NAMALWA (cell line): ENCODE measurements at places on chromosomes 4 and X.

- DNase-seq: peak; percentile 81
Observed at GRCh38 chr4:143403553-143403820, 66.8 kb downstream of the GAB1 start.

DNA sequence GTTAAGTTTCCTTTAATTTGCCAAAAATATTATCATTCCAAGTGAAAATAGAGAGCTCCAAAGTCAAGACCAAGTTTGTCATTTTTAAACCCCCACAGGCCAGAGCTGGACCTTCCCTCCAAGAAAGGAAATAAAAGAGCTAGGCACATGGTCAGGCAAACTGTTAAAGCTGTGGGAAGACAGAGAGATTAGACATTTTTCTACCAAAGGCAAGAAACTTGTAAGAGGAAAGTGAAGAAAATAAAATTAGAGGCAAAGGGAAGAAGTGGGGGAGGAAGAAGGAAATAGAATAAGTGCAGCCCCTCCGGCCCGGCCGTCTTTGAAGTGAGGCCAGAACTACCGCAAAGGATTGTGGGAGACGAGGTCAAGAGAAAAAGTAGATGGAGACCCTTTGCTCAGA is 47.9 kb upstream of the HAND2 start:
- DNase-seq: no peak

DNA sequence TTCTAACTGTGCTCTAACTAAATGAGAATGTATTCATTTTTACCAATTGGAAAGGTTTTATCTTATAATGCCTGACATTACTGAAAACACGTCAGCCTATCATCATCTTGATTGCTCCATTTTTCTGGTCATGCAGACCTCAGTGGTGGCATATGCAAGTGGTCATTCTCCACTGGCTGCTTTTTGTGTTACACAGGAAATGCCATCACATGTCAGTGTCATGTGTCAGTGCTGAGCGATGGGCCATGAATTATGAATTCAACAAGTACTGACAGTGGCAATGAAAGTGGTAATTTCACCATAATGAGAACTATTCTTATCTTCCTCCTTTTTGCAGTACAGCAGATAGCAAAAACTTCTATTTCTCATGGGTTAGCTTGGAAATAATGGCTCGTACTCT is 190.5 kb downstream of the PACRGL start:
- DNase-seq: no peak

DNA sequence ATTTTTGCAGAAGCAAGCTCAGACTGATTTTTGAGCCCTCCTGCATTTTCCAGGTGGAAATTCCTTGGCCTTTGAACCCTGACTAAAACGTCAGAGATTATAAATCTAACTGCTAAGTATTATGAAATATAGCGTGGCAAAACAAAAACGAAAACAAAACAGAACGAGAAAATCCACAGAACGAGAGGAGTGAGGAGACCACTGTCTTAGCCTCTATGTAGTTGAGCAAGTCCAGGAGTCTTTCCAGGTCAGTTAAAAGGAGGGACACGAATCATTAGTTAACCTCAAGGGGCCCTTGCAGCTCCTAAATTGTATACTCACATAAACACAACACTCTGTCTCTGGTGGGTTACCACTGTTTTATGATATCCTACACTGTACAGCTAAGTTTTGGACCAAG is 80.2 kb downstream of the SYNPO2 start:
- DNase-seq: no peak

GRCh38 chr4:76386566-76387305 is 34.2 kb downstream of the CCDC158 start:
- DNase-seq: no peak

DNA sequence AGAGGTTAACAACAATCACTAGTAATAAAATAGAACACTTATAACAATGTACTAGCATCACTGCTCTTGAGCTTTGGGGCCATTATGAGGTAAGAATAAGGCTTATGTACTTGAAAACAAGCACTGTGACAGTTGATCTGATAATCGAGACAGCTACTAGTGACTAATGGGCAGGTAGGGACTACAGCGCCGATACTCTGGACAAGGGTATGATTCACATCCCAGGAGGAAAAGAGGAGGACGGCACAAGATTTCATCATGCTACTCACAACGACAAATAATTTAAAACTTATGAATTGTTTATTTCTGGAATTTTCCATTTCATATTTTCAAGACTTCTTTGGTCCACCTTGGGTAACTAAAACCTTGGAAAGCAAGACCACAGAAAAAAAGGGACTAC is 62.3 kb downstream of the FAM184B start:
- DNase-seq: no peak

GRCh38 chr4:102344520-102344953 is 745 bp downstream of the SLC39A8 start:
- DNase-seq: peak; percentile 84

- DNase-seq: peak; percentile 20
Observed at GRCh38 chrX:147838465-147839131, 73.1 kb upstream of the FMR1 start.

GRCh38 chr4:110550260-110550659 is 72.6 kb downstream of the PITX2 start:
- DNase-seq: no peak

GRCh38 chrX:16966752-16967448 is 20.4 kb downstream of the REPS2 start:
- no peak for DNase-seq

- no peak for DNase-seq
Observed at GRCh38 chrX:25001808-25002660, 13.7 kb downstream of the ARX start.

DNA sequence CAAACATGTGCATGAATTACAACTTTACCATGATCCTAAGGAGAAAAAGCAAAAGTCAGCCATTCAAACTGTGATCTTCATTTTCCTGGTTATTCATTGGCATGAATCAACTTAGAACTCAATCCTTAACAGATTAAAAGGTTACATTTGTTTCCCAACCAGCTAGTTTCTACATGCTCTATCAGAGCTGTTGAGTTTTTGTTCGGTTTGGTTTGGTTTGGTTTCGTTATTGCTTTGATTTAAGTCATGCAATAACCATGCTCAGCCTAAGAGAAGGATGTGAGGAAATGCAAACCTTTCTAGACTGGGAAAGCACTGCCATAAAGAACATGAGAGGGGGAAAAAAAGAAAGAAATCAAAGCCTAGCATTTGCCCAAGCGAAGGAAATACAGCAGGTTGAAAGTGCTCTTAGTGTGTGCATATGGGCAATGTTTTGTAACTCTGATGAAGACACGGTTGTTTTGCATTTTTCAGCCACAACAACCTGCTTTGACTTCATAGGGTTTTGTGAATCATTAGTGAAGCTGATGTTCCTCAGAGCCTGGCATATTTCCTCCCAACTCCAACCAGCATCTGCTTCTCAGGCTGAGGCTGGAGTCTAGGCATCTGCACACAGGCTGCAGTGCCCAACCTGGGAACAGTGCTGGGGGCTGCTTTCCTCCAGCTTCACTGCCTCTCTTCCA is 234.3 kb downstream of the ZNF674 start:
- DNase-seq: no peak

- DNase-seq: no peak
Observed at GRCh38 chr4:111905511-111905910, 239.7 kb upstream of the FAM241A start.

GRCh38 chr4:154025110-154025509 is 236.2 kb upstream of the SFRP2 start:
- DNase-seq: no peak

- DNase-seq: no peak
Observed at GRCh38 chr4:82256718-82257117, 117.1 kb downstream of the HNRNPD start.

DNA sequence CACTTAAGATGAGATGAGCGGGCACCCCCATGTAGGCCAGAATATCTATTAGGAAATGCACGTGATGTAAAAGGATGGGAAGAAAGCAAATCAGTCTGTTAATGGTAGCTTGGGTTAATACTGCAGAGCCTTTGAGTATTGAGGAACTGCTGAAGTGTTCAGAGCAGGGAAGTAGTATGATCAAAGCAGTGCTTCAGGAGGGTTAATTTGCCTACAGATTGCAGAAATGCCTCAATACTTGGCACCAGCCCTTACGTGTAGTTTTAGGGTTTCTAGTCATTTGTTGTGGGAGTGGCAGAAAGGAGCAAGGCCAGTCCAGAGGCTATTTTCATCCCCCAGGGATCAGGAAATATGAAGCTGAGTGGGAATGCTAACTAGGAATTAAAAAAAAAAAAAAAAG is 19.7 kb downstream of the ZFX start:
- peak; percentile 55 for DNase-seq

- DNase-seq: no peak
Observed at GRCh38 chrX:8404471-8404870, 60.2 kb upstream of the VCX3B start.

GRCh38 chr4:3250956-3251690 is 2.2 kb downstream of the MSANTD1 start:
- no peak for DNase-seq

GRCh38 chrX:70826715-70827114 is 81.8 kb downstream of the TEX11 start:
- no peak for DNase-seq

DNA sequence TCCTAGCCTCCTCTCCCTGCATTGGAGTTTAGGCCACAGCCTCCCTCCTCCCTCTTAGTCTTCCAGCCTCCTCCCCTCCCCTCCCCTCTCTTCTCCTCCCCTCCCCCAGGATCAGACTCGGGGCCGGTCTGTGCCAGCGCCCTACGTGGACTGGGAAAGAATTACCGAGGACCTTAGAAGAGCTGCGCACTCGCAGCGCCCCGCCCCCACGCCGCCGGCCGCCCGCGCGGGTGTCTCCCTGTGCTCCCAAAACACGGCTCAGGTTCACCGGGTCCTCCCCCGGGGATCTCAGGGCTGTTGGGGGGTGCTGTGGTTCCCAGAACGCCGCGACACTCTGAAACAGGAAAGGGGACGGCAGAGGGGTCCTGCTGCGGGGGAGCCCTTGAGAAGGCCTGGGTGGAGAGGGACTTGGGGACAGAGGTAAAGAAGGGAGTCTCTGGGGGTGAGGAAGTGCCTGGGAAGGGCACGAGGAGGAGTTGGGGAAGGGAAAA is 122.3 kb upstream of the TBL1X start:
- DNase-seq: no peak

GRCh38 chr4:17142232-17142711 is 243.8 kb upstream of the LDB2 start:
- no peak for DNase-seq

DNA sequence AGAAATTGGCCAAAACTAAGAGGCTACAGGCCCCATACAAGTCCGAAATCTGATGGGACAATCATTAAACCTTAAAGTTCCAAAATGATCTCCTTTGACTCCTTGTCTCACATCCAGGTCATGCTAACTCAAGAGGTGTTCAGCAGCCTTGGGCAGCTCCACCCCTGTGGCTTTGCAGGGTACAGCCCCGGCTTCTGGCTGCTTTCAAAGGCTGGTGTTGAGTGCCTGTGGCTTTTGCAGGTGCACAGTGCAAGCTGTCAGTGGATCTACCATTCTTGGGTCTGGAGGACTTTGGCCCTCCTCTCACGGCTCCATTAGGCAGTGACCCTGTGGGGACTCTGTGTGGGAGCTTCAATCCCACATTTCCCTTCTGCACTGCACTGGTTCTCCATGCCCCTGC is 329.1 kb upstream of the MAD2L1 start:
- DNase-seq: no peak

DNA sequence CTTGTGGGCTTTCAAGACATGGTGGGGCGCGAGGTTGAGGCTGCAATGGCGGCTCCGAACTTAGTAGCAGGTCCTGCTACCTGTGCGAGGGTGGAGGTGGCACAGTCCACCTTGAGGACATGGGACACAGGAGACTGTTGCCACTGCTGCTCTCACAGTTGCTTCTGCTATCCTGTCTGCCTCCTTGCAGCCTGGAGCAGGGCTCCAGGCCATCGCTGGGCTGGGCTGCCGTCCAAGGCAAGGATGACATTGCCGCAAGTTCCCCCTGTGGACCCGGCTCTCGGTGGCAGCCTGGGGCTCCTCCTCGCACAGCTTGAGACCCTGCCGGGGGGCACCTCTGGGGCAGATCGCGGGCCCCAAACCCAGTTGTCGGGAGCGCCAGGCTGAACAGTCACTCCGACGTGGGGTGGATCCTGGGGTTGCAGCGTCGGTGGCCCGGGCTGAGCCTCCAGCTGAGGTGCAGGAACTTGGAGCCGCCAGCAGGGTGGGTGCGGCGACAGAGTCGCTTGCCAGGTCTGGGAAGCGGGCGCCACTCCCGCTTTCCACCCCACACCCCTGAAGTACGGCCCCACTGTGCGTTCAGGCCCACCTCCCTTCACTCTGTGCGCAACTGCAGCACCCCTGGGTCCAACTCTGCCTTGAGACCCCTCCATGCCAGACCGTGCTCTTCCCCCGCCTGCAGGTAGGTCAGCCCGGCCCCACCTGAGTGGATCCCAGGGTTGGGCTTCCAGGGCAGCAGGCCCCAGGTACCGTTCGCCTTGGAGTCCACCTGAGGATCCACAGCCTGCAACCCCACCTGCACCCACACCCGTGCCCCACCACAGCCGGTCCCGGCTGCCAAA is 192.7 kb upstream of the NUDT6 start:
- DNase-seq: no peak

DNA sequence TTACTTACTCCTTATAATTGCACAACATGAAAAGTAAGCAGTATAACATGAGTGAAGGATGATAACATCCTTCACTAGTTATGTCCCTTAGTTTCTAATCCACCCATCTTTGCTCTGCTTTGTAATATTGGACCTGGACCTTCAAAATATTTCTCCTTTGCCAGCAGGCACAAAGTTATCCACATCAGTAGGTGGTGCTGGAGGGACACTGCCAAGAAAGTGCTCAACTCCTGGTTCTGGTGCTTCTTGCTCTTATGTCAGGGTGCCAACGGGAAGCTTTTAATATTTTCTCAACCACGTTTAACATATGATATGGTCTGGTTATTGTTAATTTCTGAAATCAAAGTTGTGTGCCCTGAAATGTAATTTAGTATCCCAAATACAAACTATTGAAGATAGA is 49.1 kb downstream of the TMEM165 start:
- no peak for DNase-seq

DNA sequence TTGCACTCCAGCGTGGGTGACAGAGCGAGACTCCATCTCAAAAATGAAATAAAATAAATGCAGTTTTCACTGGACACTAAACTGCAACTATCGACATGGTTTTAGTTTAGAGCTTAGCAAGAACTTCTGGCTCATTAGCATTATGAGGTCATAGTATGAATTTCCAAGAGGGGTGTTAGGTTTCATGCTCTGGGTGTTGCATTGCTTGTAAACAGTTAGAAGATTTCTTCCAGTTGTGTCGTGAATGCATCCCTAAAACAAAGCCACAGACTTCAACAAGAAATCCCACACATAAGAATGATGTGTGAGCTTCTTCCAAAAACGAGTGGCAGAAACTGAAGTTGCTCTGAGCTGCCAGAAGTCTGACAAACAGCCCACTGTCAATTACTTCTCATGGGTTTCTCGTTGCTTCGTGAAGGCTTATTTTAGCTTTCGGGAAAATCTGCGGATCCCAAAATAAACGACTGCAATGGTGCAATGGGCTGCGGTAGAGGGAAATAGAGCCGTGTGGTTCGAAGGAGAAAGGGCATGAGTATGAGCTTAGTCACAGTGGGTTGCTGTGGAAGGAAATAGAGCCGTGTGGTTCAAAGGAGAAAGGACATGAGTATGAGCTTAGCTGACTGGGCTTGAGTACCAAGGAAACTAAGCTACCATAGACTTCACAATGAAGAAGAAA is 354.9 kb downstream of the DHRSX start:
- no peak for DNase-seq

GRCh38 chr4:57496697-57497471 is 386.7 kb upstream of the IGFBP7 start:
- DNase-seq: no peak

- DNase-seq: no peak
Observed at GRCh38 chr4:74365761-74366160, 816 bp downstream of the EREG start.
